ENCODE measurements at places on chromosomes 7 and 10. TPM values are rescaled to one million over a fixed set of nuclear protein-coding genes. Genes with fewer than 3 reads are reported as not detected.

GRCh38 chr7:106381252-106381651, 96.5 kb upstream of the NAMPT start:
- no peak for DNase-seq

PTF1A gene
- total RNA-seq = not detected

- no peak for DNase-seq
Observed at GRCh38 chr10:103619424-103620351, 126.2 kb downstream of the NEURL1 start.

GRCh38 chr7:45081670-45081974, 7.1 kb downstream of the NACAD start:
- no peak for DNase-seq

DNA sequence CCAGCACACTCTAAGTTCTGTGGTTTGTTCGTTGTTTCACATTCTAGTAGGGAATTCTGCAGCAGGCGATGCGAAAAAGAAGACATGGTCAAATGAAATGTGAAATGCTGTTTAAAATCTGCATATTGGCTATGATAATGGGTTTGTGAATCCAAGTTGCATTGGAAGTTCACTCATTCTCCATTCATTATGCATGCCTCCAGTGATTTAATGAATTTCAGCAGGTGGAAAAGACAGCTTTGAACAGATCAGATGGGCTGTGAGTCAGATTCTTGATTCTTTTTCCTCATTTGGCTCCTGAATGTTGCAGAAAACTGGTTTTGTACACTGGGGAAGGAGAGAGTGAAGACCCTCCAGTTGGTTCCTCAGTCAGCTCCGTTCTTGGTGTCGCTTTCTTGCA, 52.1 kb downstream of the PNLIPRP2 start:
- DNase-seq = no peak

- no peak for DNase-seq
Observed at GRCh38 chr10:51527522-51528219, 171.7 kb downstream of the CSTF2T start.

GRCh38 chr10:70193391-70193844, 23.1 kb upstream of the SAR1A start:
- DNase-seq = no peak

DNA sequence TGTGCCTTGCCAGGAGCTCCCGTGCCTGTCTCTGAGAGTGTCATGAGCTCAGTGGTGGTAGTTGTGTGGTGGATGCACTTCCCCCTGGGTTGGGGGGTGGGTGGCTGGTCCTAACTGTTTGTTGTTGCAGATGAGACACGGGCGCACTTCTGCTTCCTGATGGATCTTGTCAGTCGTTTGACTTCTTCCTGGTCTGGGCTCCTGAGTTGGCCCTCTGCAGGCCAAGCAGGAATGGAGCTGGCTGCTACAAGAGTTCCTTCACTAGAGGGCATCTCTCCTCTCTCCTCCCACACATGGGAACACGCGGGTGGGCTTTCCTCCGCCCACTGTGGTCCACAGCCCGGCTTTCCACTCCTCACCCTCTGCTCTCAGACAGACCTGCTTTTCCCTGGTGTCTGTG, 82.0 kb downstream of the BMS1 start:
- DNase-seq = no peak

DNA sequence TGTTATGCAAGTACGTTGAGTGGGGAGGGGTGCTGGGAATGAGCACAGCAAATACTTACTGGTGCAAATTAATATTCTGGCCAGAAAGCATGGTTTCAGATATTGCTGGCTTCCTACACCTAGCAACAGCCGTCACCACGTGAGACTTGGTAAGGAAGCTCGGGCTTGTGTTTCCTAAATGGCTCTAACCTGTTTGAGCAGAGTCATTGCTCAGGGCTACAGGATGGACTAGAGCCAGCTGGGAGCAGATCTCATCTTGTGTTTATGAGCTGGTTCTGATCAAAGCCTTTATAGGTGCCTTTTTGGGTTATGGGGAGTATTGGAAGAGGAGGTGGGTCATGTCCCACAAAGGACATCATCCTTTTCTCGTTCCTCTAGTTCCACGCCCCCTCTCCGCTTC, 200.3 kb downstream of the BUB3 start:
- DNase-seq = no peak

- no peak for DNase-seq
Observed at GRCh38 chr10:76576276-76576962, 1061.2 kb downstream of the KCNMA1 start.

TRIL gene
- 0.15 TPM for total RNA-seq

FAM25G gene
- total RNA-seq = not detected

- DNase-seq = no peak
Observed at GRCh38 chr10:3977761-3978160, 192.8 kb upstream of the KLF6 start.

- DNase-seq = no peak
Observed at GRCh38 chr10:80185578-80186299, 19.6 kb downstream of the ANXA11 start.

STK17A gene
- 153 TPM for total RNA-seq

Measured in Daoy (cell line).